NCI-H1436 (cell line): ENCODE measurements at places on chromosomes 16 and 17.

GRCh38 chr17:76104140-76104895, 731 bp upstream of the EXOC7 start:
- DNase-seq: no peak

GRCh38 chr16:30777591-30778297, 9.3 kb downstream of the ZNF629 start:
- DNase-seq: no peak

GRCh38 chr17:6666557-6666956, 15.0 kb downstream of the C17orf100 start:
- DNase-seq: no peak

GRCh38 chr17:80789356-80789902, 202.2 kb upstream of the CHMP6 start:
- DNase-seq: peak; percentile 46

GRCh38 chr16:54248863-54249710, 37.5 kb downstream of the IRX3 start:
- DNase-seq: no peak

DNA sequence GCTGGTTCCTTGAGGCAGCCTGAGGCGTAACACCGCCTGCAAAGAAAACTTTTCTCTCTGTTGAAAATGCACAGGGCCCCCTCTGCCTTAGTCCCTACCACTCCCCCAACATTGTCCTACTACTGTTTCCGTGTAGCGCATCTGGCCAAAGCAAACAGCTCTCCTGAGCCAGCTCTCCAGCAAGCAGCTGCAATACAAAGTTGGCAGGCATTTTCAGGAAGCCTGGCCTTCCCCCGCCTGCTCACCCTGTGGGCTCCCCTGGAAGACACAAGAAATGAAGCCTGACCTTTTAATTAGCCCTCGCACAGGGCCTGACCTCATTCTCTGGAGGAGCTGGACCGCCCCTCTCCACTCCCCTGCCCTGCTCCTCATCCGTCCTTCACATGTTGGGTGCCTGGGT, 66.7 kb downstream of the SOX9 start:
- DNase-seq: no peak

- DNase-seq: no peak
These were observed 1.4 kb upstream of the GEMIN4 start for GRCh38 chr17:753418-753817.

- DNase-seq: no peak
These were observed 7.3 kb downstream of the PCTP start for GRCh38 chr17:55758171-55758570.

DNA sequence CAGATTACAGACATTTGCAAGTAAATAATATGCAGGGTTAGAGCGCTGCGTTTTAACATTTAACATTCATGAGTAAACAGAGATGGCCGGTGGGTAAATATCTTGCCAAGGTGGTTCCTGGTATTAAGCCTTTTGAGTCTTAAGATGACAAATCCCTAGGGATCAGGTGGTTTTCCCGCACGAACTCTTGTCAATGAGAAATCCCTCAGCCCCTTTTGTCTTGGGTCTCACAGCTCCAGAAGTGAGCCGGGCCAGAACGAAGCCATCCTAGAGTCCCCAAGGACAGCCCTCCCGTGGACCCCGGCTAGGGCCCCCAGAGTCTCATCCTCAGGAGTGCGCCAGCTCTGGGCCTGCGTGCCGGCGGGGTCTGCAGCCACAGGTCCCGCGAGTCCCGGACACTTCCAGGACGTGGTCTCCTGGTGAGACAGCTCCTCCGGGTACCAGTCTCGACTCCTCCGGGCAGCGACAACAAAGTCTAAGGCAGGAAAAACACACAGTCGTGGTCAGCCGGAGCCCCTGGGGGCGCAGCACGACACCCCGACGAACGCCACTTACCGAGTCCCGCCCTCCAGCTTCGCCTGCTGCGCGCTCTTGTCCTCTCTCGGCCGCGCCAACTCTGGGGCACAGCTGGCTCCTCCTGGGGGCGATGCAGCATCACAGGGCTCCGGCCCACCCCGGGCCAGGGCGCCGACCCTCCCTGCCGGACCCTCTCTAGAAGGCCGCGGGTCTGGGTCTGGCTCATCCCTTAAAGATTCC, 13.3 kb downstream of the MIS12 start:
- no peak for DNase-seq

- no peak for DNase-seq
These were observed 9.2 kb downstream of the ABCA3 start for GRCh38 chr16:2331199-2331930.

GRCh38 chr17:40903129-40903847, 18.2 kb upstream of the KRT20 start:
- DNase-seq: no peak

DNA sequence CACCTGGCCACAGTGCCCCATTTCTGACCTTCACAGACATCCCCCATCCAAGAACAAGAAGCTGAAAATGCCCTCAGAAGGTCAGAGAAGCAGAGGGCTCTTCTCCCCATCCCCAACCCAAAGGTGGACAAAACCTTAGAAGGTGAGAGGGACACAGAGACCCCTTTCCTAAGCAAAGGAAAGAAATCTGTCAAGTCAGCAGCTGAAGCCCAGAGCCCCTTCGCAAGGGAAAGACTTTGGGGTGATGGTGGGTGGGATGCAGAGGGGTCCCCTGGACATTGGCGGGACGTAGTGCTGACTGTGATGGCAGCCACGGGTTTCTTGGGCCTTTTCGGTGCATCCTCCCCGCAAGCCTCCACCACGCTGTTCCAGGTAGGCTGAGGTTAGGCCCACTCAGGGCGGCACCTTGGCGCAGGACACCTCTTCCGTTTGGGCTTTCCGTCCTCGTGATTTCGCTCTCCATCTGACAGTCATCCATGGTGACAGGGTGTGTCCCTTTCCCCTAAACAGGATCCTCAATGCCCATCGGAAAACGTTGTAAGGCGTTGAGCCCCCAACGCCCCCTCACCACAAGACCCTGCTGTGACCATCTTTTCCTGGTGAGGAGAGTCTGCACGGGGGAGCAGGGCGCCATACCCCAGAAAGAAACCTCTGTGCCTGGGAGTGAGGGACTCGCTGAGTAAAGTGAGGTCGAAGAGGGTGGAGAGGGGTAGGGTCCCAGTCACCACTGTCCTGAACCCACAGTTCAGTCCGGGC, 10.7 kb upstream of the GSDMA start:
- DNase-seq: no peak

DNA sequence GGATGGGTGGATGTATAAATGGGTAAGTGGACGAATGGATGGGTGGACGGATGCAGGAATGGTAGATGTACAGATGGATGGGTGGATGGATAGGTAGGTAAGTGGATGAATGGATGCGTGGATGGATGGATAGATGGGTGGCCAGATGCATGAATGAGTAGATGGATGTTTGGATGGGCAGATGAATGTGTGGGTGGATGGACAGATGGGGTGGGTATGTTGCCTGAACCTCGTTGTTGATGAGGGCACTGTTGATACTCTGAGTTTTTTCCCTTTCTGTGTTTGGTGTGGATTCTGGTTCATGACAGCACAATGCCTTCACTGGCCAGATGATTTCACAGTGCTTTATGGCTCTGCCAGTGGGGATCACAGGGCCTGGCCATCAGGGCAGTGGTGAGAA, 208.3 kb downstream of the NPIPB11 start:
- no peak for DNase-seq

DNA sequence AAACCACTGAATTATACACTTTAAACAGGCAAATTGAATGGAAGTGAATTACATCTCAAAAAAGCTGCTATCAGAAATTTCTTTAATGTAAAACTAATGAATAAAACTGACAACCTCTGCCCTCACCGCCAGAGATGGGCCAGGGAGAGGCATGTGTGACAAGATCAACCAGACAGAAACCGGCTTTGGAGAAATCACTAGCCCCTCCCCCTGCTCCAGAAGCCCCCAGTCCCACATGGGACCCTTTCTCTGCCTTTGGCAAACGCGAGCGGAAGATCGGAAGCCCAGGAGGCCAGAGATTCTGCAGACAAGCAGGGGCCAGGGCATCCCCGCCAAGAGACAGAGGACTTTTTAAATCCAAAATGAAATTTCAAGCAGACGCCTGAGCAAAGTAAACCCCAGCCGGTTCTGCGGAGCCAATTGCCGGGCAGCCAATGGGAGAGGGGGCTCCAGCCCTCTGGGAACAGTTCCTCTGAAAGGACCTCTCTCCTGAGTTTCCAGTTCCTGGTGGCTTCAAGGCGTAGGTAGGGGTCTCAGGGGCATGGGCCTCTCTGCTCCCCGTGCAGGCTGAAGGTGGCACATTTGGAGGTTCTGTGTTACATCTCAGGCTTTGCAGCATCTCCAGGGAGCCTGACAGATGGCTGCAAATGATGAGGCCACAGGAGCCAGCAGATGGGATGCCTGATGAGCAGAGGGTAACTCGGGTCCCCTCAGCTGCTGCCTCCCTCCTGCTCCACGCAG, 118.1 kb downstream of the GSG1L start:
- DNase-seq: no peak

DNA sequence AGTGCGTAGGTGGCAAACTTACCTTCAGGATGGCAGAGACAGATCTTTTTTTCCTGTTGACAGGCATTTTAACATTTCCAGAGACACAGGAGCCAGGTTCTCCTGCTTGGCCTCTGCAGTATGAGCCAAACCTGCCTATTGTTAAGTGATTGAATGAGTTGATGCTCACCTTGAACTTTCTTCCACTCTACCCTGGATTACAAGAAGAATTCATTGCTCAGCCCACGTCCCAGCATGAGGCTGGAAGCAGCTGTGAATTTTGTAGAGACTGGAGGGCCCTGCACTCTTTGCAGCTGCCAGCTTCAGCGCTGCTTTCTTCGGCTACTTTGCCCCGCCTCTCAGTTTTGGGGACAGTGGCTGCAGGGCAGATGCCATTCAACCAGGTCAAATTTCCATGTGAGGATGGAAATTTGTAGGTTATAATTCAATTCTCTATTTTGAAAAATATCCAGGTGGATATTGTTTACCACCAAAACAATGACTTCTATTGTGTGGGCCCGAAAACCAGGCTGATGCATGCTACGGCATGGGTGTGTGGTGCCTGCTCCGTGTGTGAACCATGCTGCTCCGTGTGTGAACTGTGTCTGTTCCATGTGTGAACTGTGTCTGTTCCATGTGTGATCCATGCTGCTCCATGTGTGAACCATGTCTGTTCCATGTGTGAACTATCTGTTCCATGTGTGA, 75.2 kb upstream of the METTL9 start:
- DNase-seq: no peak

DNA sequence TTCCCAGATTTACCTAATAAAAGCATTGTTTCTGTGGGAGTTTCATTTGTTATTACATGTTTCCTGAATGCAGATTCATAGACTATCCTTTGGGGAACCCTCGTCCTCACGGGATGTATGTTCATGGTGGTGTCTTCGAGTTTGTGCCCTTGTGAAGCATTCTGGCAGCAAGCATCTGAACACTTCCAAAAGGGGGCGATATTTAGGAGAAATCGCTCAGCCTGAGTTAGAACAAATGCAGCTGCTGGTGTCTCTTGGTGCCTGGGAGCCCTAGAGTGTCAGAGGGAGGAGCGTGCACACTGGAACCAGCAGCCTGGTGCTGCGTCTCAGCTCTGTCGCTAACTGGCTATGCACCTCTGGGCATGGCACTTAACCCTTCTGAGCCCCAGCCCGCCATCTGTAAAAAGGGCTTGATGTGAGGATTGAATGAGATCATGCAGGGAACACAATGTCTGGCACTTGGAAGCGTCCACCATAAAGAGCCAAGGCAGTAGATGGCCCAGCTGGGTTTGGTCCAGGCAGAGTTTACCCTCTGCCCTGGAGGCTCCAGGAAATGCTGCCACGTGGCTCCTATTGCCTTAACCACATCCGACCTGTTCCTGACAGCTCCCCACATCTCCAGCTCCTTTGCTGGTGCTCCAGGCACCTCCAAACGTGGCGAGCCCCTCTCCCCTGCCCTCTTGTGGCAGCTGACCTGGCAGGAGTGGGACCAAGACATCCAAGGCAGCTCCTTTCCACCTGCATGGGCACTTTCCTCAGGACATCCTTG, 25.0 kb upstream of the C16orf78 start:
- DNase-seq: no peak

DNA sequence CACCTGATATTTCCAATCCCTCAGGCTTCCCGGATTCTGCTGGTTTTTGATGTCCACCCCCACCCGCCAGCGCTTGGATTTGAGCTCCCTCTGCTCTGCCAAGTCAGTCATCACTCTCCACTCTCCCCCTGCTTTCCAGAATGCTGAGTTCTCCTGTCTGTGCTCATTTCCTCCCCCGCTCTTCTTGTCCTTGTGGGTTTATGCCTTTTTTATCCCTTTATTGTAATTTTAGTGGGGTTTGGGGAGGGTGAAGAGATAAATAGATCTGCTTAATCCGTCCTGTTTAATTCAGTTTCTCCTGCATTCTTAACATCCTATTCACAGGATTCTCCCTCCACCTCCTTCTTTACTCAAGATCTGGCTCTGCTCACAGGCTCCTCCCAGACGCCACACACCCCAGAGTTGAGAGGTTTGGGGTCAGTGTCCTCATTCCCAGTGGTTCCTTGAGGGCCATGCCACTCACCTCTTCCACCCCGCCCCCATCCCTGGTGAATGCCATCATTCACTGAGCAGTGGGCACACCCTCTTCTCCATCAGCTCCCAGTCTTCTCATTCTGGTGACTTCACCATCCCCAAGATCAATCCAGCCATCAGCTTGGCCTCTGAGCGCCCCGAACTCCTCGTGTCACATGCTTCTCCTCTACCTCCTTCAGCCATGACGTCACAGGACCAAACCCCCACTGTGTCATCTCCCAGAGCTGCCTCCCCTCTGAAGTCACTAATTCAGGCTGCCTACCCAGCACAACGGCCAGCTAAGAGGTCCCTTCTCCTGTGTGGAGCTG, 15.1 kb upstream of the GUCY2D start:
- no peak for DNase-seq

DNA sequence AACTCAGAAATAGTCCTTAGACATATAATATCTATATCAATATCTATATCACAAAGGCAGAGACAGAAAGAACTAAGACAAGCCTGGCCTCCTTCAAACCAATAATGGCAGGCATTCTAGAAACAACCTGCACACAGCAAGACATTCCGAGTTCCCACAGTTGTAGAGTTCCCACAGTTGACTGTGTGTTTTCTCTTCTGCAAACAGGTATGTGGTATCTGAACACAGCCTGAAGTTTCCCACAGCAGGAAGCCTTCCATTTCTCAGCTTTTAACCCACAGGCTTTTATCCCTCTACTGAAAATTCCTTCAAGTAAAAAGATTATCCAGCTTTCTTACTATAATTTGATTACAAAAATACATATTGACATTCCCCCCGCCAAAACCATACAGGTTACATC, 73.9 kb downstream of the ZZEF1 start:
- no peak for DNase-seq
